ENCODE measurements at places on chromosomes 3 and 15. TPM values are rescaled to one million over a fixed set of nuclear protein-coding genes. Genes with fewer than 3 reads are reported as not detected.

The ZPLD1 gene
- total RNA-seq: not detected

The PLA2G4E gene
- not detected for total RNA-seq

The PLA2G4D gene
- not detected for total RNA-seq

- H3K4me1 ChIP-seq: no peaks in the 10 kb centered on the region
- peak overlapping the region; percentile 87 for H3K27ac ChIP-seq
- H3K4me3 ChIP-seq: peak overlapping the region; percentile 82
- peaks cover 23% of the 10 kb centered on the region for H3K36me3 ChIP-seq
- no peak for DNase-seq
- no peaks in the 10 kb centered on the region for H3K27me3 ChIP-seq
Measured at GRCh38 chr3:40309925-40310695, 603 bp downstream of the EIF1B start.

The GALNT15 gene
- 0.10 TPM for total RNA-seq

GRCh38 chr3:68408626-68409025 lies 523.7 kb downstream of the TAFA4 start:
- no peak for DNase-seq
- H3K4me3 ChIP-seq: no peak overlapping the region
- H3K36me3 ChIP-seq: no peaks in the 10 kb centered on the region

DNA sequence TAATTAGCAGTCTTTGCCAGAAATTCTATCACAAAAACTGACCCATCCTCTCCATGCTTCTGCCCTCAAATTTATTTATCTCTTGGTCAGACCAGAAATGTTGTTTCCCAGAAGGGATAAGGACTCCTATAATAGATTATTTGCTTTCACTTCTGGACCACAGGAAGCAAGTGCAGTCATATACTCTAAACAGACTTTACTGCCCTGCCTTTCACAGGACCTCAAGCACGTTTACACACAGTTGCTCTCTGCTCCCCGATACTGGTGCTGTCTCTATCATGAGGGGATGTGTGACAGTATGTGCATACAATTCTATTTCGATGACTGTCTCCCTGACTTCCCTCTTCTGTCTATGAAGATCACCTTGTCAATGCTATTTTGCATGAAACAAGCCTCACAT lies 205.5 kb upstream of the TGFBR2 start:
- no peak overlapping the region for H3K27ac ChIP-seq
- no peak overlapping the region for H3K4me3 ChIP-seq
- no peaks in the 10 kb centered on the region for H3K4me1 ChIP-seq
- H3K27me3 ChIP-seq: no peaks in the 10 kb centered on the region

DNA sequence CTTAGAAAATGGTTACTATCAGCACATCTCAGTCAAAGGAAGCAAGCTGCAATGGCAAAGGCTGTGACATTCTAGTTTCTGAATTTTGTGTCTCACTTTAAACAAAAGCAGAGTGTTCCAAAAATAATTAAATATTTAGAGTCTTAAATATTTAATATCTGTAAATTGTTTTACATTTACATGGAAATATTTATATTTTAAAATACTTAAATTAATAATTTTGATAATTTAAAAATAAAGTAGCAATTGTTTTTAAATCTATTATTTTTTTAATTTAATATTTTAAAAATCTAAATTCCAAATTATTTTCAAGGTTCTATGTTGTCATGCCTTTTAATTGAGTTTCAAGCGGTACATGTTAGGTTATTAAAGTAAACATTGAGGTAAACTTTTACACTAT lies 843.1 kb downstream of the ROBO1 start:
- no peaks in the 10 kb centered on the region for H3K4me1 ChIP-seq
- no peak for DNase-seq
- no peak overlapping the region for H3K4me3 ChIP-seq
- H3K27me3 ChIP-seq: no peaks in the 10 kb centered on the region
- H3K27ac ChIP-seq: no peak overlapping the region
- H3K36me3 ChIP-seq: no peaks in the 10 kb centered on the region

The TFG gene
- total RNA-seq: 159 TPM

DNA sequence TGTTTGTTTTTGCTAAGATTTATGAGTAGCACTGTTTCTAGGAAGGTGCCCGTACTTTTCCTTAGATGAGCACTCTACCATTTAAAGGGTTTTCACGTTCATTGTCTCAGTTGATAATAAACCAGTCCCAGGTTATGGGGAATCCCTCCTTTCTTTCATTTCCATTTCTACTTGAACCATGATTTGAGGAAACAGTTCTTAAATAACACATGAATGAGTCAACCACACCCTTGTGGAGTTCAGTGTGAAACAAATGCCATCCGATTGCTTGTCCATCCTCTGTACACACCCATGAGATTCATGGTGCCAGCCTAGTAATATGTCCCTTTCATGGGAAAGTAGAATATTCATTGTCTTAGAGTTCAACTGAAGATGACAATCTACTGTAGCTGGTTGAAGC lies 23.1 kb downstream of the CMTM8 start:
- H3K27ac ChIP-seq: no peak overlapping the region
- H3K4me3 ChIP-seq: no peak overlapping the region
- H3K4me1 ChIP-seq: no peaks in the 10 kb centered on the region

GRCh38 chr3:121958801-121959200 lies 63.2 kb downstream of the ILDR1 start:
- H3K27ac ChIP-seq: no peak overlapping the region
- DNase-seq: no peak
- H3K4me3 ChIP-seq: no peak overlapping the region

DNA sequence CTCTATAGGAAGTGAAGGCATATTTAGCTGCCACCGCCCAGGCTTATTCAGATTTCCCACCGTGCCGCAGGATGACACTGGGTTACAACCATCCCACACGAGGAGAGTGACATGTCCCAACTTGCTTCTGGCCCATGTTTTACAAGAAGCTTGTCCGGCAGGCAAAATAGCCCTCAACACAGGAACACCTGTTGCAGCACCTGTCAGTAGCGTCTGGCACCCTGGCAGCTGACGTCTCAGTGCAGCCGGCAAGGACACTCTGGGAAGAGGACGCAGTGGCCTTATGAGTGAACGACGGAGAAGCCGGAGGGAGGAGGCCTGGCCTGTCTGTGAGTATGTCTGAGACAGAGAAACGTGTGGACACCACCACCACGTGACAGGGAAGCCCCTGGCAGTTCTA lies 32.1 kb downstream of the FAM174B start:
- H3K4me1 ChIP-seq: peaks cover 7% of the 10 kb centered on the region
- no peak for DNase-seq
- no peaks in the 10 kb centered on the region for H3K36me3 ChIP-seq
- no peak overlapping the region for H3K27ac ChIP-seq
- H3K4me3 ChIP-seq: no peak overlapping the region

GRCh38 chr15:82184776-82185175 lies 77.8 kb downstream of the EFL1 start:
- no peaks in the 10 kb centered on the region for H3K36me3 ChIP-seq
- H3K27me3 ChIP-seq: no peaks in the 10 kb centered on the region
- H3K4me3 ChIP-seq: no peak overlapping the region
- H3K27ac ChIP-seq: no peak overlapping the region
- no peaks in the 10 kb centered on the region for H3K4me1 ChIP-seq

The LSAMP gene
- total RNA-seq: 3.1 TPM

GRCh38 chr3:49015765-49016164 lies 2.6 kb downstream of the DALRD3 start:
- peaks cover 2% of the 10 kb centered on the region for H3K36me3 ChIP-seq
- DNase-seq: no peak
- no peak overlapping the region for H3K4me3 ChIP-seq
- peaks cover 8% of the 10 kb centered on the region for H3K4me1 ChIP-seq

The GLDN gene
- 0.57 TPM for total RNA-seq

DNA sequence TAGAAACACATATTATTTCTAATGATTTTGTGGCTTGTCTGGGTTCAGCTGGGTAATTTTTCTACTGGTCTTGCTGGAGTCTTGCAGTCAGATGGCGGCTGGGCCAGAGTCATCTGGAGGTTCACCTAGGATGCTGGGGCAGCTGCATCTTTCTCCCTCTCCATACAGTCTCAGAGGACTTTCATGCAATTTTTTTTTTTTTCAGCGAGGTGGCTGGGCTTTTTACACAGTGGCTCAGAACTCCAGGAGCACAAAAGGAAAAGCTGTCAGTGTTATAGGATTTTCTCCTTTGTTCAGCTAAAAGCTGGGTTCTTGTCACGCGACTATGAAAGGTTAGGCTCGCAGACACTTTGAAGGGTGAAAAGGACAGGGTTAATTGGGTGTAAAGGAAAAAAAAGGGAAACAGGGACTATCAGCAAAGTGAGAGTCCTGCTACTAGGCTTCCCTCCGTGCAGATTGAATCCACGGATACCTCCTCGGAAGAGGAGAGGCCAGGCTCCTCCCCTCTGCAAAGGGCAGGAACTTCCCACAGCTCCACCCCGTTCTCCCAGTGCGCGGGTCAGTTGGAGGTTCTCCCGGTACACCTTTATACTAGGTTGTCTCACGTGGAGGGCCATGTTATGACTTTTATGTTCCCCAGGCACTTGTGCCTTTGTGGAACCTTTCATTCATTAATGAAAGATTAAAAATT lies 44.3 kb downstream of the ADGRG7 start:
- no peaks in the 10 kb centered on the region for H3K4me1 ChIP-seq
- no peak for DNase-seq
- no peak overlapping the region for H3K4me3 ChIP-seq
- no peak overlapping the region for H3K27ac ChIP-seq

- H3K36me3 ChIP-seq: no peaks in the 10 kb centered on the region
- no peaks in the 10 kb centered on the region for H3K27me3 ChIP-seq
- H3K4me3 ChIP-seq: no peak overlapping the region
- H3K27ac ChIP-seq: no peak overlapping the region
- H3K4me1 ChIP-seq: no peaks in the 10 kb centered on the region
Measured at GRCh38 chr3:14959359-14959943, 12.1 kb downstream of the NR2C2 start.

The NTRK3 gene
- total RNA-seq: not detected

The IGSF10 gene
- 0.10 TPM for total RNA-seq

The TNFSF10 gene
- 2.2 TPM for total RNA-seq

GRCh38 chr3:71041371-71041770 lies 542.2 kb downstream of the FOXP1 start:
- H3K27me3 ChIP-seq: no peaks in the 10 kb centered on the region
- no peak overlapping the region for H3K4me3 ChIP-seq
- H3K4me1 ChIP-seq: no peaks in the 10 kb centered on the region
- H3K27ac ChIP-seq: no peak overlapping the region
- DNase-seq: no peak

- no peaks in the 10 kb centered on the region for H3K36me3 ChIP-seq
- H3K4me1 ChIP-seq: no peaks in the 10 kb centered on the region
- H3K27ac ChIP-seq: no peak overlapping the region
- H3K27me3 ChIP-seq: 0 out of 2 replicates have a peak, but pooled peaks cover 5% of the 10 kb centered on the region
- no peak overlapping the region for H3K4me3 ChIP-seq
Measured at GRCh38 chr15:98427321-98427720, 221.0 kb upstream of the IGF1R start.

- H3K27ac ChIP-seq: no peak overlapping the region
- DNase-seq: no peak
- H3K36me3 ChIP-seq: no peaks in the 10 kb centered on the region
Measured at GRCh38 chr15:92599394-92599970, 56.1 kb downstream of the FAM174B start.

The ANKUB1 gene
- total RNA-seq: not detected

GRCh38 chr3:72177075-72178050 lies 392.4 kb upstream of the PROK2 start:
- no peak for DNase-seq
- no peak overlapping the region for H3K27ac ChIP-seq
- no peaks in the 10 kb centered on the region for H3K27me3 ChIP-seq
- H3K4me1 ChIP-seq: no peaks in the 10 kb centered on the region
- H3K36me3 ChIP-seq: no peaks in the 10 kb centered on the region

DNA sequence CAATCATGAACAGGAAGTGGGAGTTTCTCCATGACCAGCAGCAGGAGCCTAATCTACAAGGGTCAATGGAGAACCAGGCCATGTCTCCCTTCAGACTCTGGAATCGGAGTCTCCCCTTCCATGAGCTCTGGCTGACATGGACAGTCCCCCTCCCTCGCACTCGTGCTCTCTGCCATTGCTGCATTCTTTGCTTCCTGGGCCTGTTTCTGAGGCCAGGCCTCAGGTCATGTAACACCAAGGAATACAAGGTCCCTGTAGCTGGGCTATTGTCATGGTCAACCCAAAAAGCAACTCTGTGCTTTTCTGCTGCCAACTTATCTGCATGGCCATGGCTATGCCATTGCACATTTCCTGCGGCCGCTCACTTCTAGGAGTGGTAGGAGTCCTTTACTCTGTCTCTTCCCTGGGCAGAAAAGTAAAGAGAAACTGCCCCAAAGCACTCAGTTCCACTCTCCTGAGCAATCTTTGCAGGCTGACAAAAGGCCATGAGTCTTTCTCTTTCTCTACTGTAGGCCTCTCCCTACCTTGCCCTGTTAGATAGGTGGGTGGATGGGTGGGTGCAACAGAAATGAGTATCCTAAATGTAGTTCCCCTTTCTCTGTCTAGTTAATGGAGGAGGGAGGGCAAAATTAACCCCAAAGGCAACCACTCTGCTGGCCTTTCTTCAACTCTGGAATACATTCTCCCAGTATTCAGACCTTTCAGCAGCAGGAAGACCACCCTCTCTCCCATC lies 40.8 kb upstream of the PROK2 start:
- no peaks in the 10 kb centered on the region for H3K36me3 ChIP-seq
- H3K27me3 ChIP-seq: no peaks in the 10 kb centered on the region
- H3K27ac ChIP-seq: no peak overlapping the region
- no peak for DNase-seq

DNA sequence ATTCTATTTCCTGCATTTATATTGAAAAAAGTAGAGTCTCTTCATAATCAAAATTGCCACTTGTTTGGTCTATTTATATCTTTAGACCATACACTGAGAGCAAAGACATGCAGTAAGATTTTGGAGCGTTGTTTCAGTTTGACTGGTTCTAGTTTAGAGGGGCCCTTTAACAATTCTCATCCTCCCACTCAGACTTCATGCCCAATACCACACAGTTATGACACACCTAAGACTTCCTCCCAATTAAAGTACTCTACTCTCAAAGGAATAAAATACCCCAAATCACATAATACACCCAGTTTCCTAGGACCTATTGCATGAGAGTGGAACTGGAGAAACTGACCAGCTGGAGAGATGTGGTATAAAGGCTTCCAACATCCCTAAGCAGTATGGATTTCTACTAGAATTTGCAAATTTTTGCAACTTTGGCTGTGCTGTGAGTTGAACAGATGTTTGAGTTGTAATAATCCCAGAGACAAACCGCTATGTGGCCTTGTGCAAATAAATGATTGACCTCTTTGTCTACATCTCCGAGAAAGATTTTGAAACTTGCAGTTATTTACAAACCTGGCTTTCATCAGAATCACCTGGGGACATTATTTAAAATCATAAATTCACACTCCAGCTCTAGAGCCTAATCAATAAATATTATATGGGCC lies 170.0 kb upstream of the ROBO2 start:
- H3K36me3 ChIP-seq: no peaks in the 10 kb centered on the region
- H3K4me3 ChIP-seq: no peak overlapping the region
- H3K27me3 ChIP-seq: no peaks in the 10 kb centered on the region
- no peak overlapping the region for H3K27ac ChIP-seq
- no peaks in the 10 kb centered on the region for H3K4me1 ChIP-seq

DNA sequence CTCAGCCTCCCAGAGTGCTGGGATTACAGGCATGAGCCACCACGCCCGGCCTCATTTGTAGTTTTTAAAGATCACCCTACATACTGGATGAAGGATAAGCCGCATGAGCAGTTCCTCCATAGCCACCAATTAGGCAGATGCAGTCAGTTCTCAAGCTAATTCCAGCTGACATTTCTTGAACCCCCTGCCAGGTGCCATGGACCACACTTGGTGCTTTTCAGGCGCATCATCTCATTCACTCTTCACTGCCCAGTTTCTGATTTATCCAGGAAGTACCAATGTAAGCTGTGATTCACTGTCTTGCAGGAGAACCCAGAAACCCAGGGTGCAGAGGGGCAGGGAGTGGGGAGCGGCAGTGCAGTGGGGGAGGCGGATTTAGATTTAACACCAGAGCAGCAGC lies 56.5 kb upstream of the RASA2 start:
- no peak overlapping the region for H3K4me3 ChIP-seq
- H3K4me1 ChIP-seq: peaks cover 13% of the 10 kb centered on the region
- no peak for DNase-seq
- H3K27ac ChIP-seq: no peak overlapping the region
- H3K27me3 ChIP-seq: no peaks in the 10 kb centered on the region
- H3K36me3 ChIP-seq: no peaks in the 10 kb centered on the region
